Stimulated activated CD4-positive, alpha-beta T cell treated with anti-CD3 and anti-CD28 coated beads, Interleukin-1b, Interleukin-23, amount 100 ng/mL, for 4 hours (primary cell): ENCODE measurements at places on chromosomes 16 and 17.
A peak's percentile ranks its signal among the peaks of the same experiment; 100 is the strongest.

GRCh38 chr16:28196387-28196987 lies 15.3 kb downstream of the XPO6 start:
- no peak for DNase-seq

GRCh38 chr16:8600144-8600775 lies 9.9 kb upstream of the TMEM114 start:
- DNase-seq = no peak

DNA sequence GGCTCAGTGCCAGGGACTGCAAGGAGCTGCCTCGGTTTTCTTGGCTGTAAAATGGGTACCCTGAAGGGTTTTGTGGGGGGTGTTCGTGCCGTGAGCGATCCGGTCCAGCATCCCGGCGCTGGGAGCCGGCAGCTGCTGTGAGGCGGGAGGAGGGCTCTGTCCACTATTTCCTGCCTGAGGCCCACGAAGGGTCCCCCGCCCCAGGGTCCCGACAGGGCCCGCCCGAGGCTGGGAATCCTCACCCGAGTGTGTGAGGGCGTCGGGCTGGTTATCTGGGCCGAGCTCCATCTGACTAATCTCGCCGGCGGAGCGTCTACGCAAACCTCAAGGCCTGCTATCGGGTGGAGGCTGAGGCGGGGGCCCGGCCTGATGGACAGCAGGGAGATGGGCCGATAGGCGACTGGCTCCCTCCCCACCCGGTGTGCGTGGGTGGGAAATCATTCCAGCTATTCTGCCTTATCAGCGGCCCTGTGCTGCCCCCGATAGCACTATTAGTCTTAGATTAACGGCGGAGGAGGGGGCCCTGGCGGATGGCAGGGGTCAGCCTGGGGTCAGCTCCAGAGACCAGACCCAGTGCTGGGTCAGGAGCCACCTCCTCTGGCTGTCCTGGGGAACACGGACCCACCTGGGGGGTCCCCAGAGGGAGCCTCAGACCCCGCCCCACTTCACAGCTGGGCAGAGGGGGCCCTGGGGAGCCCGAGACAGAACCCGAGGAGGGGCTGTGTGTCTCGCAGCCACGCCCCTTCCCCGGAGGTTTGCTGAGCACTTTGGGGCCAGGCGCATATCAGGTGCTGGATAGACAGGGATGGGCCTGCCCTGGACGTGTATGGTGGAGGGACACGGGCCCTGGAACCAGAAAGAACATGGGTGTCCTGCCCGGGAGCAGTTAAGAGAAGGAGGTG lies 44.7 kb downstream of the ZFPM1 start:
- DNase-seq = no peak

GRCh38 chr16:75635036-75635435 lies 12.0 kb upstream of the ADAT1 start:
- no peak for DNase-seq

- DNase-seq = no peak
Measured at GRCh38 chr17:64940055-64940454, 20.8 kb upstream of the LRRC37A3 start.

- DNase-seq = no peak
Measured at GRCh38 chr17:63390090-63390489, 56.0 kb downstream of the CYB561 start.

DNA sequence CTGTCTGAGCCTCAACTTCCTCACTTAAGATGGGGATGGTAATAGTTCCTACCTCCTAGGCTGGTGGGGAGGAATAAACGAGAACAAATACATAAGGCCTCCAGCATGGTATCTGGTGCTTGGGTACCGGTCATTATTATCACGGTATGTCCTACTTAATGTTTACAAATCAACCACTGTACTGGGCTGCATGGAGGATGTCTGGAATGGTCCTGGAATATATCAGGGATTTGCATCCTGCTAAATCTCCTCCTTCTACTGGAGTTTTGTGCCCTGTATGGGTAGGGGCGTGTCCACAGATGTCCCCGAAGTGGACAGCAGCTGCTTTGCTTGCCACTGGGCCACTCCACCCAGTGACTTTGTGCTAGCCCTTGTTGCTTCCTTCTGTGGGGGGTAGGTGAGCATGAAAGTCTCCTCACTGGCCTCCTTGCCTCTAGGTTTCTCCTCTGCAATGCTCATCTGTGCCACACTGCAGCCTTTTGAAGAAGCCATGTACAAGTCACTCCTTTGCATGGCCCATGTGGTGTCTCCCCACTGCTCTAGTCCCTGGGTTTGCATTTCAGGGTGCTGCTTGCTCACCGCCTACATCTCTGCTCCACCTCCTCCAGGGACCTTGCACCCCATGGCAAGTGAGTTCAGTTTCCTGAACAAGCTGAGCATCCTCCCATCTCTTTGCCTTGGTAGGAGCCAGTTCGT lies 2.2 kb upstream of the CMIP start:
- no peak for DNase-seq

GRCh38 chr16:30372725-30373124 lies 1.9 kb upstream of the MYL11 start:
- DNase-seq = no peak

- DNase-seq = peak; percentile 56
Measured at GRCh38 chr17:46940692-46941404, 17.9 kb downstream of the GOSR2 start.

GRCh38 chr16:21611198-21611555 lies 11.8 kb downstream of the METTL9 start:
- DNase-seq = no peak

DNA sequence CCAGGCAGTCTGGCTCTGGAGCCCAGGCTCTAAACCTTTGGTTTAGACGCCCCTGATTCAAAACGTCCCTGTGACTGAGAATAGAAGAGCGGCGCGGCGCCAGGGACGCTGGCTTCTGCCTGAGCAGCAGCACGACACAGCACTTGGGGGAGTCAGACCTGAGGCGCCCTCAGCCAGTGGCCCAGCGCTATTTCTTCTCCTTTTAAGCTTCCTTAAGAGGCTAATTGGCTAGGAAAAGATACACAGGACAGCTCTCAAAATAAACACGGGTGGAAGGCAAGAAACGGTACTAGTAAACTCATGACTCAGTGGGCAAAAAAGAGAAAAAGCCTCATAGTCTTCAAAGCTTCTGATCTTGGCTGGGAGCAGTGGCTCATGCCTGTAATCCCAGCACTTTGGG lies 34.9 kb downstream of the GTF3C1 start:
- DNase-seq = no peak

DNA sequence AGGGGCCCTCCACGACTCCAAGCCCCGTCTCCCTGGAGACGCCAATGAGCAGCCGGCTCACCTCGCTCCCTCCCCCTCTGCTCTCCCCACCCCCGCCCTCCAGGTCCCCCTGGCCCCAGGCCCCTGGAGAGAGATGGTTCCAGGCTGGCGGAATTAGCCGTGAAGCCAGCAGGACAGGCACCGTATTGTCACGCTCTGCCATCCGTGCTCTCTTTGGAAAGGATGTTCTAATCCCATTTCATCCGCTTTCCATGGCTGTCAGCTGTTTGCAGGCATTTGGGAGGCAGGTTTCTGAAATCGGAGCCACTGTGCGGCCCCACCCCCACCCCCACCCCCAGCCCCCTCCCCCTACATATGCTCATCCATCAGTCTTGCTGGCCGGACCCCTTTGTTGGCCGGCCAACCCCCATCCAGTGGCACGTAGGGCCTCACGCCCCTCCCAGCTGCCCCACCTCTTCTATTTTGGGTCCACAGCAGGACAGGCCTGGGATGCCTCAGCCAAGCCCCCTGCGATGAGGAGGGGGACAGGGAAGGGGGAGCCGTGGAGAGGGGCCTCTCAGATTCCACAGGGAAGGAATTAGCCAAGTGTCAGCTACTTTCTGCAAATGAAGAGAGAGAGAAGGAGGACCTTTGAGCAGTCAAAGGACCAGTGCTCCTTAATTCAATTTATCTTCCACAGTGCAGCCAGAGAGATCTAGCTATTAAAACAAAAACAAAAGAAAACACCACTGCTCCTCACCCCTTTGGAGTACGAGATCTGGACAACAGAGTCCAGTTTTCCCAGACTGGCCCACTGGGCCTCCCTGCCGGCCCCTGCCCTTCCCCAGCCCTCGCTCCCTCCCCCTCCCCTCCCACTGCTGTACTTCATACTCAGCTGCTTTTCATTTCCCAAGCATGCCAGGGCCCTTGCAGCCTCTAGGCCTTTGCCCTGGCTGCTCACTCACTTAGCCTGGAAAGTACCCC lies 30.7 kb downstream of the SDK2 start:
- DNase-seq = no peak

DNA sequence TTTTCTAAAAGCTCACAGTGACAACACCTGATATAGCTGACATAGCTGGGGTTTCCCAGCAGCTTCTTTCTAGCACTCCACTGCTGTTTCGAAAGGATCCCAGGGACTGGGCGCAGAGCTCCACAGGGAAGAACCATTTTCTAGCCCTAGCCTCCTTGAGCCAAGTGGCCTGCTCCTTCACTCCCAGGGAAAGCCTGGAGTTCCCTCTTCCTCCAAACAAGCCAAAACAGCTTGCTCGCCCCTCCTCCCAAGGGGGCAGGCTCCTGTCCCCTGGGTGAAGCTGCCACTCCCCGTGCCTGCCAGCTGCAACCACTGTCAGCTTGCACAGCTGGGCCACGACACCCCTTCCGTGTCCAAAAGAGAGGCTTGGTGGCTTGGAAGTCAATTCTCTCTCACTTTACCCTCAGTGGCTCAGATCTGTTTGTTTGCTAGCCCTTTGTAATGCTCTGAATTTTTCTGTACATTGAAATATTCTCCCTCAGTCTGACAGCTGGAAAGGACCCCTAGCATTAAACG lies 59.8 kb downstream of the CYTH1 start:
- no peak for DNase-seq

GRCh38 chr17:74778960-74779359 lies 2.8 kb upstream of the NAT9 start:
- DNase-seq = no peak

DNA sequence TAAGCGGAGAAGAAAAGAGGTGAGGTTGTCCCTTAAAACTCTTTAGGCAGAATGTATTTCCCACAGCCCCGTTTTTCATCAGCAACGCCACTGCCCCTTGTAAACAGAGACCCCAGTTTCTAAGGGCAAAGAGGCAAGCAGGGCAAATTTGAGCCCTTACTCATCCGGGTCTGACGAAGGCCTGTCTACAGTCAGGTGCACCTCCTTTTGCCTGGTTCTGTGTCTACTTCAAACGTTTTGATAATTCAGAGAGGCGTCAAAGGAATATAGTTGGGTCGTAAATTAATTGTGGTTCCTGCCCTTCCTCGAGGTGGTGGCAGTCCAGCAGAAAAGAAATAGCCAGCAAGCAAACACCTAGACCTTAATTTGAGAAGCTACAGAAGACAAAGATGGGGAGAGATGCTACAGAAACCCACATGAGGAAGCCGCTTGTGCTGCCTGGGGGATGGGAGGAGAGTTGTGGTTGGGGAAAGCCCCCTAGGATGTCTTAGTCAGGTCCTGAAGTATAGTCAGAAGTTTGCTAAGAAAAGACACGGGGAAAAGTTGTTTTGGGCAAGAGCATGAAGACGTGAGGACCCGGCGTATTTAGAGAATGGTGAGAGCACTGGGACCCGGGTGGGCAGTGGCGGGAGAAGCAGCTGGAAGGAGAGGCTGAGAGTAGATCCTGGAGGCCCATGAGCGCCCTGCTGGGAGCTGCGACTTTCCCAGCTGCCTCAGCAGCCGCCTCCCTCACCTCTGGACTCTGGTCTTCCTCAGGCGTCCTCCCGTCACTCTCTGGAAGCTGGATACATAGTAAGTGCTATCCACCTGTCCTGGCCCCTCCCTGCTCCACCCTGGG lies 2.4 kb downstream of the FBRS start:
- DNase-seq = peak; percentile 62

DNA sequence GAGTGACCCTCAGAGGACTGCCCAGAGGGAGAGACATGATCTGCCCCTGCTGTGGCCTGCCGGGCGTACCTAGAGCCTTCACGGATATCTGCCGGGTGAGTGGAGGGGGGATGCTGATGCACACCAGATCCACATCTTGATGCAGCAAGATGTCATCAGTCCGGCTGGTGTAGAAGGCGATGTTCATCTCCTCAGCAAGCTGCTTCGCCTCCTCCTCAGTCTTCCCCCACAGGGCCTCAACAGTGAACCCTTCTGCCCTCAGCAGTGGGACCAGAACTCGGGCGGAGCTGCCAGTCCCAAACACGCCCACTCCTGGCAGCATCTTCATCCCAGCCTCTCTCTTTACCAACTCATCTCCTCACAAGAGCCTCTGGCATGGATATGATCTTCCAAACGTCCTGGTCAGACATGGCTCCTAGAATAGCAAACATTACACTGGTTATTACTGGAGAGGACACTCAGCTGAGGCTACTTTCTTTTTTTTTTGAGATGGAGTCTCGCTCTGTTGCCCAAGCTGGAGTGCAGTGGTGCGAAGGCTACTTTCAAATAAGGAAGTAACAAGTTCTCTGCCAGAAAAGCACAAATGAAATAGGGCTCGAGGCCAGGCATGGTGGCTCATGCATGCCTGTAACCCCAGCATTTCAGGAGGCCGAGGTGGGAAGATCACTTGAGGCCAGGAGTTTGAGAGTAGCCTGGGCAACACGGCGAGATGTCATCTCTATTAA lies 18.9 kb downstream of the C16orf86 start:
- no peak for DNase-seq

- no peak for DNase-seq
Measured at GRCh38 chr16:10608687-10609401, 28.4 kb upstream of the EMP2 start.

GRCh38 chr17:4516735-4517134 lies 18.1 kb downstream of the SPNS2 start:
- DNase-seq = no peak

- peak; percentile 79 for DNase-seq
Measured at GRCh38 chr16:83952940-83953795, at the start of gene OSGIN1. Gene OSGIN1 (plus strand): TSS chr16:83953240. CDS start chr16:83957672, 4,432 bp downstream.

GRCh38 chr16:10022098-10022497 lies 160.1 kb downstream of the GRIN2A start:
- no peak for DNase-seq

DNA sequence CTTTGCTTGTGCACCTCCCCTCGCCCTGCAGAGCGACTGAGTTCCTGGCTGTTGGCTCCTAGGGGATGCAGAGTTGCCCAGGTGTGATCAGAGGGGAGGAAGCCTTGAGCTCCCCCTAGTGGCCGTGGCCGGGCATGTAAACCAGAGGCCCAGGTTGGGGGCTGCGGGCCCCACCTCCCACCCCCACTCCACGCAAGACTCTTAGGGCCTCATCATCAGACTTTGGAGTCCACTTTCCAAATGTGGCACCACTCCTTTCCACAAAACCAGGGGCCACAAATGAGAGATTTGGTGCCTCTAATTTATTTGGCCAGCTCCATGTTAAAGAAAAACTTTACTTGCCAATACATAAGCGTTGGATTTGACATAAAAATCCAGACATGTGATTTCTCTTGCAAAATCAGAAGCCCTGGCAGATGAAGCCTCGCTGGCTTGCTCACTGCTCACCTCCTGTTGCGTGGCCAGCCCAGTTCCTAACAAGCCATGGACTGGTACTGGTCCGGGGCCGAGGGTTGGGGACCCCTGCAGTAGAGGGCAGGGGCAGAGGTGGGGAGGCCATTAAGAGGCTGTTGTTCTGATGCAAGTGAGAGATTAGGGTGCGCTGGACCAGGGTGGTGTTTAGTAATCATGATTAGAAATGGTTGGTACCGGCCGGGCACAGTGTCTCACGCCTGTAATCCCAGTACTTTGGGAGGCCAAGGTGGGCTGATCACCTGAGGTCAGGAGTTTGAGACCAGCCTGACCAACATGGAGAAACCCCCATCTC lies 28.7 kb upstream of the GAS7 start:
- peak; percentile 26 for DNase-seq
